ENCODE measurements at places on chromosomes 5 and 9.

DNA sequence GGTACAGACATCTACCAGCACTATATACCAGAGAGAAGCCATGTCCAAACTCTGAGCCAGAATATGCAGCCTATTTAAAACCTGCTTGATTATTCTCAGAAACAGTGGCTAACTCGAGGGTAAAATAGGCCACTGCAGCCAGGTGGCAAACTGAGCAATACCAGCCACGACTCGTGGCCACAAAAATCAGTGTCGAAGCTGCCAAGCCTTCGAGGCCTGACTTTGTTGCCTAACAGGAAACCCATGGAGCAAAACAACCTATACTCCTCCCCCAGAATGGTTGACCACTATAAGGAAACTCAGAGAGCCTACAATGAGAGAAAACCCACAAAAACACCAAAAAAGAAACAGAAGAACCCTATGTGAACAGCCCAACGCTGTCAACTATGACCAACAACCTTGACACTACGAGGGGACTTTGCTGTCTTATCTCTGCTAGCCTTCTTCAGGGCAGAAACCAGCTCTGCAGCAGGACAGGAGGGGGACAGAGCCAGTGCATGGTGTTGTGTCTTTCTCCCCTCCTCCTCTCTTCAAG is 133.8 kb downstream of the TMEM174 start:
- DNase-seq: no peak

DNA sequence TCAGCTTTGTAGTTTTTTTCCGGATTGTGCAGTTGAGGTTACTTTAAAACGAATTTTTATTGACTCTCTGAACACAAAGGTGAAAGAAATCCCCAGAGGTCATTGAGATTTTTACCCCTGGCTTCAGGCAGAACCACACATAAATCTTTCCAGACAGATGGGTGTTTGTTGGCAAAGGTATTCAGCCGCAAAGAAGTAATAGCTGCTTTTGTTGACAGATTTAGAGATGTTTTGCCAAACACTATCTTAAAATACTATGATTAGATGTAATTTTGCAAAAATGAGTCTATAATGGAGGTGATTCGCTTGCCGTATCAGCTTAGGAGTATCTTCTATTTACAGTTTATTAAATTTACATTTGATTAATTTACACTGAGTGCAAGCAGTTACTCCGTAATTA is 418.3 kb upstream of the CLINT1 start:
- no peak for DNase-seq

DNA sequence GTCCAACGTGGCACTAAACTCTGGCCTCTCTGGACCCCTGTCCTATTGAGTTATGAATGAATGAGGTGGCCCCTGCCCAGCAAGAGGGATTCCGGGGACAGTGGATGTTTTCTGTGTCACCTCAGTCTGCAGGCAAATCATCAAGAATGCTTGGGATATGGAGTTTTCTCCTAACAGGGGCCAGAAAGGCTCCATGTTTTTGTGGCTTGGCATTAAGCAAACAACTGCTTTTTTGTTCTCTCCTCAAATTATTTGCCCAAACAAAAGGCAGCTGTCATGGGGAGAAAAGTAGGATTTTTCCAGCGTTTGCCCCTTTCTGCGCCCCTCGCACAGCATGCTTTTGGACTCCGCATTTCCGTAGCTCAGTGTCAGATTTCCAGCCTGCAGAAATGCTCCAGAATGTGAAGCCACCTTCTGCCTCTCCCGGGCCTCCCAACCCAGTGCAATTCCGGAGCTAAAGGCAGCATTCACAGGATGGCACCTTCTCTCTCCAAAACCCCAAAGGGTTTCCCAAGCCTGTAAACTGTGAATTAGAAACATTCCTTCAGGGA is 553.3 kb downstream of the CCDC171 start:
- no peak for DNase-seq

DNA sequence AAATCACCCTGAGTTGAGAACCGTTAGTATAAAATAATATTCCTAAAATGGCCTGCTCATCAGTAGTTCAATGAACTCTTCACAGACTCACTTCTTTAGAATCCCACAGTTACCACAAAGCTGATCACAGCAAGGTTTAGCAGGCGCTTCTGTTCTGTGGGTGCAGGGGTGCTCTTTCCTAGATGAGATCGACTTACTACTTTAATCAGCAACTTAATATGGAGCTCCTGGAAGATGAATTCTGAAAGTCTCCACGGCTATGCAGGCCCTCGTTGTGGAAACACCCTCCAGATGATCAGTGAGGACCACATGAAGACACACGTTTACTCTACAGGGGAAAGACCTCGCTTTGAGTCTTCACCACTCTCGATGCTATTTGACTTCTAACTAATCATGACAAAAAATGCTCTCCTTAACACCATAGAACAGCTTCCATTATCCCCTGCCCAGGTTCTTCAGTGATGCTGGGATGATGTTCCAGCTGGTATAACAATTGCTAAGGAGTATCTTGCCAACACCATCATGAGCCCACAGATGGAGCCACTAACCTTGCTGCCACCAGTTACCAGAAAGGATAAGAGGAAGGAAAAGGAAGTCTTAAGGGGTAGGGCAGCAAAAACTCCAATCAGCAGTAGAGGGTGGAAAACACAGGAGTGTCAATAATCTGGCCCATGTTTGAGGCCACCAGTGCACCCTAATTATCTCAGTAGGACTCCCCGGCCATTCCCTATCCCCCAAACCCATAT is 17.9 kb upstream of the GPX8 start:
- no peak for DNase-seq

- no peak for DNase-seq
Measured at GRCh38 chr5:172904312-172904642, 54.9 kb upstream of the RPL26L1 start.

DNA sequence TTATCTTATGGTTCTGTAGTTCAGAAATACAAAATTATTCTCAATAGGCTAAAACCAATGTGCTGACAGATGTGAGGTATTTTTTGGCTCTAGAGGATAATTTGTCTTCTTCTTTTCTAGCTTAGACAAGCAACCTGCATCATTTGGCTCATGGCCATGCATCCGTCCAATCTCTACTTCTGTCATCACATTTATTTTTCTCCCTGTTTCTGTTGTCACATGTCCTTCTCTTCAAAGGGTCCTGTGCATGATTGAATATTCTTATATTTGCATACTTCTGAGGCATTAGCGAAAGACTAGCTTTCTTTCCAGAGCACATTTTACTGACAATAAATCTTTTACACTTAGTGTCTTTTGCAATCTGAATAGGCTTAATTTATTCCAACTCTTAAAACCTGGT is 564.7 kb downstream of the CDH10 start:
- DNase-seq: no peak
